ENCODE measurements at places on chromosomes 6 and 20.

DNA sequence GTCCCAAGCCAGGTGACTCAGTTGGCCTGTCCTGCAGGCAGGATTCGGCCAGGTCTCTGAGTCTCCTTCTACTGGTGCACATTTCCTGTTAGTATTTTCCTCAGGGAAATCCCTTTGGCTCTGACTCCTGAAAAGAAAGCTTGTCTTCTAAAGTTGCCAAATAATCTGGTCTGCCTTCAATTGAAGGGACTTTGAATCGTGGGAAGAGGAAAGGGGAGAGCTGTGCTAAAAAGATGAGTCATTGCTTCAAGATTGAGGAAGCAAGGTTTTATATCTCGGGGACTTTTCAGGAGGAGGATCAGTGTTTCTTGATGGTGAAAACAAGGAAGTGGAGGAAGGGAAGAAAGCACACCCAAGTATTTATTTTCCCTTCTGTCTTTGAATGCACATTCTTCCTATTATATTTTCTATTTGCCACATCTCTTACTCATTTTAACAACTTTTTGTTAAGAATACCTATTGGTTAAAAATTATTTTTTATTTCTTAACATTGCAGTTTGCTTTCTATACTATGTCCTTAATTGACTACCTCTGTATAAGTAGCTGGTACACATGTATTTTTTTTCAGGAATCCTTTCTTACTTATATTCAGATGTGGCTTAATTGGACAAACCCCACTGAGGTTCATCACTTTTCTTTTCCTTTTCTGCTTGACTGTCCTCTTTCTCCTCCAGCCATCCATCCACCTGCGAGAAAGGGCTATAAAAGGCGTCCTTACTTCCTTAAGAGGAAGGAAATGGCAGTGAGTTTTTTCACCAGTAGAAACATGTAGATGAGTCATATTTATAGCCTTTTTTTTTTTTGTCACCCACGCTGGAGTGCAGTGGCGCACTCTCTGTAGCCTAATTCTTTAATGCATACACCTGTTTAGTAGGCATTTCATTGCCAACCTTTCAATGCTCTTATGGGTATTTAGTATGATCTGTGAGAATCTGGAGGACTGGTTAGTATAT lies 15.0 kb upstream of the IFNGR1 start:
- H3K4me3 ChIP-seq, result no peak overlapping the region
- DNase-seq, result peak; percentile 39
- H3K27me3 ChIP-seq, result no peaks in the 10 kb centered on the region
- no peaks in the 10 kb centered on the region for H3K36me3 ChIP-seq

DNA sequence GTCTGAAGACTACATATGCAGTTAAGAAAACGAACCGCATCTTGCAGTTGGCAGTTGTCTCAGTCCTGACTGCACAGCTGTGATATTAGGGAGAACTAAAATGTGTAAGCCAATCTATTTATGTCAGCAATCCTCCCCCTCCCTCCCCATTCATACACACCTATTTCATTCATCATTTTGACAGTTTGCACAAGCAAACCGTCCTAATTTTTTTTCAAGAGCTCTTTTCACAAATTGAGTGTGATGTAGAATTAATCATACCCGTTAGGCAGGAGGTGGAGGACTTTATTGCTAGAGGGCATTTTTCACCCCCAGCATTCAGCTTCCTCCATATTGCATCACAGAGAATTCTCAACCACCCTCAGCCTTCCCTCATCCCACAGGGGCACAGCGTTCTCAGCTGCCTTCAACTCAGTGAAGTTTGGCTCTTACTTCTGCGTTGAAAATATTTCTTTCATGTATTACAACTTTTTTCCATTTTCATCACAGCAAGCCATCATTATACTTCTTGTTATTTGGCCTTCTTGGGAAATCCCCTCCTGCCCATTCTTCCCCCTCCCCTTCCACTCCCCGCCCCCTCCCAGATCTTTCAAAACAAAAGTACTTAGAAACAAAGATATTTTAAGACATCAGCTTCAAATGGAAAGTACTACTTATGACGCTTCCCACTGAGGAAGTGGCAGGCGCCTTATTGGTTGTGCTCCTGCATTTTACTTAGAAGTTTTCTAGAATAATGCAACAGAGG lies 37.5 kb downstream of the NOX3 start:
- no peak overlapping the region for H3K27ac ChIP-seq
- H3K4me3 ChIP-seq, result no peak overlapping the region
- H3K4me1 ChIP-seq, result no peaks in the 10 kb centered on the region
- peaks cover 2% of the 10 kb centered on the region for H3K27me3 ChIP-seq
- no peaks in the 10 kb centered on the region for H3K36me3 ChIP-seq
- no peak for DNase-seq

DNA sequence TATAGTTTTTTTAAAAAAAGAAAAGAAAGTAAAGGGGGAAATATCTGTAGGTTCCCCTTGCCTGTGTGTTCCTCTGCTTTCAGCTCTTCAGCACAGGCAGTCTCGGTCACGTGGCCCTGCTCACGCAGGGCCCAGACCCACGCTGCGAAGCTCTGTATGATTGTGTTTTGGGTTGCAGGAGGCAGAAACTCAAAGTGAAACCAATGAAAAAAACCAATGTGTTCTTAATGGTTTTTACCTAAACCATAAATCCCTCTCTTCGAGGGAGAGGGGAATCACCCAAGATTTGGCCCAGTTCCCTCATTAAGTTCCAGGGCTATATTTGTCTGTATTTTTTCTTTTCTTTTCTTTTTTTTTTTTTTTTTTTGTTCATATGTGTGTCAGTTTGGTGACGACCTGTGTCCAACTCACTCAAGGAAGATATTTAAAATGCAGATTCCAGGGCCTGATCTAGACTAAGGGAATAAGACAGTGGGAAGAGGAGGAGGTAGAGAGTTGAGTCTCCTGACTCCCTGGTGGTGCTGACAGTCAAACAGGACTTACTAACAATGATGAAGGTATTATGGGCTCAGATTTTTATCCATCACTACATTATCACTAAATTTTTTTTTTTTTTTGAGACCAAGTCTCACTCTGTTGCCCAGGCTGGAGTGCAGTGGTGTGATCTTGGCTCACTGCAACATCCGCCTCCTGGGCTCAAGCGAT lies 33.8 kb upstream of the RREB1 start:
- no peak overlapping the region for H3K4me3 ChIP-seq
- H3K27me3 ChIP-seq, result no peaks in the 10 kb centered on the region
- H3K4me1 ChIP-seq, result no peaks in the 10 kb centered on the region
- H3K27ac ChIP-seq, result no peak overlapping the region

- H3K27me3 ChIP-seq, result no peaks in the 10 kb centered on the region
- H3K4me3 ChIP-seq, result no peak overlapping the region
- DNase-seq, result no peak
- H3K27ac ChIP-seq, result no peak overlapping the region
- no peaks in the 10 kb centered on the region for H3K36me3 ChIP-seq
- H3K4me1 ChIP-seq, result no peaks in the 10 kb centered on the region
Measured at GRCh38 chr6:9521152-9521530, 893.7 kb downstream of the TFAP2A start.

- H3K4me1 ChIP-seq, result no peaks in the 10 kb centered on the region
- peak; percentile 54 for DNase-seq
- H3K36me3 ChIP-seq, result no peaks in the 10 kb centered on the region
- no peak overlapping the region for H3K4me3 ChIP-seq
- no peak overlapping the region for H3K27ac ChIP-seq
Measured at GRCh38 chr6:148451690-148452089, 109.1 kb downstream of the SASH1 start.

DNA sequence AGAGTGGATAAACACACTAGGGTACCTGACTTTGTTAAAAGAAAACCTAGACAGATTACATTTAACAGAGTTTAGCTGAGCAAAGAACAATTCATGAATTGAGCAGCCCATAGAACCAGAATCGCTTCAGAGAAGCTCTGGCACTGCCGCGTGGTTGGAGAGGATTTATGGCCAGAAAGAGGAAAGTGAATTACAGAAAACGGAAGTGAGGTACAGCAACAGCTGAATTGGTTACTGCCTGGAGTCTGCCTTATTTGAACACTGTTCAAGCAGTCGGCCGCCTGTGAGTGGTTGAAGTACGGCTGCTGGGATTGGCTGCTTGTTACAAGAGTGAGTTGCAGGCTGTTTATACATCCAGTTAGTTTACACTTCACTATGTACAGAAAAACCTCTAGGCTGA lies 253.8 kb upstream of the CDYL start:
- no peaks in the 10 kb centered on the region for H3K36me3 ChIP-seq
- no peak for DNase-seq
- H3K27me3 ChIP-seq, result no peaks in the 10 kb centered on the region
- H3K4me3 ChIP-seq, result no peak overlapping the region

DNA sequence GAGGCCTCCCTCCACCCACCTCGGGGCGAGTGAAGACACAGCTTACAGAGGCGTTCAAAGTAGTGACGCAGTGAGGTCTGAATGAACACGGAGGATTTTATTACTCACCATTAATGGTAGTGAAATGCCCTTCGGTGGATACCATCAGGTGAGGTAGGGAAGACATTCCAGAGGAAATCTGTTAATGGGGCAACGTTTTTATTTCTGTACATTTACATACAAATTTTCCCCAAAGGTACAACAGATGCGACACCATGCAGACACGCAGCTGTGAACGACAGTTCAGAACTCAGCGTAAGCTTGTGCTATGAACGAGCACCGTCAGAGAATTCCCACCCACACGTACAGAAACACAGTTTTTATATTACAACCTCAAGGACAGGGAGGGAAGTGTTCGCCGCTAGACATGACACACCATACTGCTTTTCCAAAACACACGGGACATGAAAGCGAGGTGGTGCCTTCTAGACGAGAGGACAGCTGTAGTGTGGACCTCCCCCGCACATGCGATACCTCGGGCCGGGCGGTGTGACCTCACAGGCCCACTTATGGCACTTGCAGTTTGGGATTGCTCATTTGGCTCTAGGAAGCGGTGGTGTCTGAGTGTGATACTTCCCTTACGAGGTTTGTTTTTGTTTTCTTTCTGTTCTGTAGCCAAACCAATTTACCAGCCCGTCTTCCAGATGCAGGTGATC lies 10.7 kb downstream of the PSMG4 start:
- H3K27me3 ChIP-seq, result no peaks in the 10 kb centered on the region
- H3K36me3 ChIP-seq, result peaks cover 83% of the 10 kb centered on the region
- H3K4me3 ChIP-seq, result no peak overlapping the region
- no peaks in the 10 kb centered on the region for H3K4me1 ChIP-seq
- DNase-seq, result no peak
- H3K27ac ChIP-seq, result no peak overlapping the region

GRCh38 chr6:13065581-13065980 lies 262.8 kb downstream of the TBC1D7 start:
- H3K4me1 ChIP-seq, result no peaks in the 10 kb centered on the region
- no peak overlapping the region for H3K27ac ChIP-seq

DNA sequence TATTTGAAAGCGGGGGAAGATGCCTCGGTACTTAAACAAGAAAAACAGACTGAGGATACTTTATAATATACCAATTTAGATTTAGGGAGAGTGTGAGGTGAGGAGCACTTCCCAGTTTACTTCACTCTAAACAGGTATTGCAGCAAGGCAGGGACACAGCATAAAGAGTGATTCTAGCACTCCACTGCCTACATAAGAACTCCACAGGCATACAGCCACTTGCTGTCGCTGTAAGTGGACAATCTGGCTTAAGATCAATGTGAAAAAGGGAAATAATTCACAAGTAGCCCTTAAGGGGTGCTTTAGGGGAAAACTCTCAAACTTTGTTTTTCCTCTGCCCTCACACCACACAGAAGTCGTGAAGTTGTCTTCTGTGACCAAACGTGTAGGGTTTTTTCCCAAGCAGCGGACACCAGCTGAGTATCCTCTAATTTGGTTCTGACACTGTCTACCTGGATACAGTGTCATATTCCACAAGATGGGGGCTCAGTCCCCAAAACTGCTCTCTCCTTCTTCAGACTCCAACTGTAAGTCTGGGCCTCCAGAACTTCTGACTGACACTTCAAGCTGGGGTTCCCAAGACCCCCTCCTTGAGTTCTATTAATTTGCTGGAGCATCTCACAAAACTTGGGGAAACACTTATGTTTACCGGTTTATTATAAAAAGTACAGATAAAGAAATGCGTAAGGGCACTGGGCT lies 9.3 kb downstream of the ADNP start:
- H3K27ac ChIP-seq, result no peak overlapping the region
- H3K4me3 ChIP-seq, result no peak overlapping the region
- H3K27me3 ChIP-seq, result no peaks in the 10 kb centered on the region
- no peak for DNase-seq

DNA sequence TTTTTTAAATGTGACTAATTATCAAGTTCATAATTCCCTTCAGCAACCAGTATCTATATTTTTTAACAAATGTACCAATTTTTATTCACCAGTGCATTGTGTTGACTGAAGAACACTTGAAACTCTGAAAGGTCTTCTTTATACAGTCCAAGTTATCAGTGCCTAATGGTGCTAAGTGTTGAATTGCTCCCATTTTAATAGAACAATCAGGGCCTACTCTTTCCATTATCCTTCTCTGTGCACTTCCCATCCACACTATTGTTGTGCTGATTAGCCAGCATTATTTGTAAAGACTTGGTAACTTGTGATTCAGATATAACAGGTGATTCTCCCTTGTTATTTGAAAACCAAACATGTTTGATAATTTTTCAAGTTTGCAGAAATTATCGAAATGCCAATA lies 1209.7 kb upstream of the MAP3K7 start:
- no peak overlapping the region for H3K27ac ChIP-seq
- no peak for DNase-seq
- H3K36me3 ChIP-seq, result no peaks in the 10 kb centered on the region
- no peak overlapping the region for H3K4me3 ChIP-seq

DNA sequence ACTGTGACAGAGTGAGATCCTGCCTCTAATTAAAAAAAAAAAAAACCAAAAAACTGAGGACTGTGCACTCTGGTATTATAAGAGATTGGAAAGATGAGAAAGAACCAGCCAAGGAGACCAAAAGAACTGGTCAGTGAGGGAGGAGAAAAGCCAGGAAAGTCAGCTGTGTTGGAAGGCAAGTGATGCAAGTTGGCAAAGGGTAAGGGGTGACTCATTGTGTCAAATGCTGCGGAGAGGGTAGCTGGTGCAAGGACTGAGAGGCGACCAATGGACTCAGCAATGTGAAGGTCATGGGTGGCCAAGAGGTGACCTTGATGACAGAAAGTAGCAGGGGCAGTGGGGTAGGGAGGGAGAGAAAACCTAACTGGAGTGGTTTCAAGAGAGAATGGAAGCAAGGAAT lies 27.4 kb upstream of the LRRN4 start:
- H3K27me3 ChIP-seq, result peaks cover 13% of the 10 kb centered on the region
- no peaks in the 10 kb centered on the region for H3K4me1 ChIP-seq
- H3K4me3 ChIP-seq, result no peak overlapping the region
- no peak for DNase-seq
- no peak overlapping the region for H3K27ac ChIP-seq

GRCh38 chr6:27138837-27139755 lies 108.4 kb upstream of the PRSS16 start:
- peak; percentile 94 for DNase-seq
- peak overlapping the region; percentile 98 for H3K27ac ChIP-seq
- peaks cover 5% of the 10 kb centered on the region for H3K36me3 ChIP-seq
- H3K4me1 ChIP-seq, result peaks cover 76% of the 10 kb centered on the region
- no peaks in the 10 kb centered on the region for H3K27me3 ChIP-seq

Data from DND-41 (cell line).